ENCODE measurements at places on chromosomes 13 and 19.
A peak's percentile ranks its signal among the peaks of the same experiment; 100 is the strongest.

DNA sequence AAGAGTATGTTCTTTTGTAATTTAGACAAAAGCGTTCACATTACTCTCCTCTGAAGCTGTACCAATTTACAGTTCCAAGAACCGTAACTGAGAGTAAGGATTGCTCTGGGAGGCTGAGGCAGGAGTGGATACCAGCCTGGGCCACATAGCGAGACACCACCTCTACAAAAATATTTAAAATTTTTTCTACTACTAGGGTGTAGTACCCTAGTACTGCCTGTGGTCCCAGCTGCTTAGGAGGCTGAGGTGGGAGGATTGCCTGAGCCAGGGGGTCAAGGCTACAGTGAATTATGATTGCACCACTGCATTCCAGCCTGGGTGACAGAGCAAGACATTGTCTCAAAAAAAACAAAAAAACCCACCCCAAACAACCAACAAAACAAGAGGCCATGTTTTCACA is 12.1 kb upstream of the CYP2A6 start:
- no peak for DNase-seq

GRCh38 chr19:16139752-16140151 is 3.7 kb upstream of the HSH2D start:
- no peak for DNase-seq

DNA sequence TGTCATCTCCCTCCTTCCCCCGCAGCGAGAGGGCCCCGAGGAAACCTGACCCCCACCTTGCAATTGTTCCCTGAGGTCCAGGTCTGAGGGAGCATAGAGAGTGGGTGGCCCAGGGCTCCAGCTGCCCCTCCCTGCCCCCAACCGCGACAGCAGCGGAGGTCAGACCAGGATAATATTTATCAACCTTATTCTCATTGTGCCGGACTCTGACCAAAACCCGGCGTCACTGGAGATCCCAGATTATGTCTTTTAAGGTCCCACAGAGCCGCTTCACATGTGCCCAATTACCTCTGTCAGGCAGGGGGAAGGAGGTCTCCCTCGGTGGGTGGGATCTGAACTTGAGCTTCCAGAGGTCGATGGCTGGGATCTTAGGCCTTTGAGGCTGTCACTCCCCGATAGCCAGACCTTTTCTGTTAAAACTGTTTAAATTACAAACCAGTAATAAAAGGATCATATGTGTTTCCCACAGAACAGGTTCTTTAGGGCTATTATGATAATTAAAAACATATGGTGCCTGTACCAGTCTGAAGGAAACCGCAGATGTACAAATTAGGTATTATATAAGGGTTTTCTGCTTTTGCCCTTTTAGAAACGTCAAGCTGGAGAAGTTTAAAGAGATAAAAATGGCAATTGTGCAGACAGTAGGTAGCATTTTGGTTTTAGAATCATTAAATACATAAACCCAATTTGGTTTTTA is 195.5 kb downstream of the ZNF536 start:
- DNase-seq: no peak

DNA sequence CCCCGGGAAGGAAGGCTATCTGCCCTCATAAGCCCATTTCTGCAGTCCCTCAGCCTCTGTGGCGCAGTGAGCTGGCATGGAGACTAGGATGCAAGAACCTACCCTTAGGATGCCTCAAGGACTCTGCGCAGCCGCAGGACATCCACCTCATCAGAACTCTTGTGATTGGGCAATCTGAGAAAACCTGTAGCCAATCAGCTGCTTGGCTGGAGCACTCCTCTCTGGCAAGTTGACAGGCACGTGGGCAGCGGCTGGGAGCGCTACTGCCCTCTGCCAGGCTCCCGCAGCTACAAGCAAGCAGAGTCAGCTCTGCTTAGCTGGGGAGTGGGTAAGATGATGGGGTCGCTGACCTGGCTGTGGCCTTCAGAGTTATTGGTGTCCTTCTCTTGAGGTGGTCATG is 1.5 kb upstream of the ECSIT start:
- DNase-seq: peak; percentile 81

DNA sequence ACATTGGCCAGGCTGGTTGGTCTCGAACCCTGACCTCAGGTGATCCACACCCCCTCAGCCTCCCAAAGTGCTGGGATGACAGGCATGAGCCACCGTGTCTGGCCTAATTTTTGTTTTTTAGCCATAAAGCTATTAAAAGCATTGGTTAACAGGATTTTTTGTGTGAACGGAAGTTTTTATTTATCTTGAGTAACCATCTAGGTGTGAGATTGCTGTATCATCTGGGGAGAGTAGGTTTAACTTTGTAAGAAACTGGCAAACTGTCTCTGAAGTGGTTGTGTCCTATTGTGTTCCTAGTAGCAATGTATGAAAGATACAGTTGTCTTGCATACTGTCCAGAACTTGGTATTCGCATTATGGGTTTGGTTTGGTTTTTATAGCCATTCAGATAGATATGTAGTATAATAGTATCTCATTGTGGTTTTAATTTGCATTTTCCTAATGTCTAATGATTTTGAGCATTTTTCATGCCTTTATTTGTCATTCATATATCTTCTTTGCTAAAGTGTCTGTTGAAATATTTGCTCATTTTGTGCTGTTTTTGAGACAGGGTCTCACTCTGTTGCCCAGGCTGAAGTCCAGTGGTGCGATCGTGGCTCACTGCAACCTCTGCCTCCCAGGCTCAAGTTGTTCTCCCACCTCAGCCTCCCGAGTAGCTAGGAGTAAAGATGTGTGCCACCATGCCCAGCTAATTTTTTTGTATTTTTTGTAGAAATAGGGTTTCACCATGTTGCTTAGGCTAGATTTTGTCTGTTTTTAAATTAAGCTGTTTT is 13.5 kb upstream of the PLEKHF1 start:
- no peak for DNase-seq

DNA sequence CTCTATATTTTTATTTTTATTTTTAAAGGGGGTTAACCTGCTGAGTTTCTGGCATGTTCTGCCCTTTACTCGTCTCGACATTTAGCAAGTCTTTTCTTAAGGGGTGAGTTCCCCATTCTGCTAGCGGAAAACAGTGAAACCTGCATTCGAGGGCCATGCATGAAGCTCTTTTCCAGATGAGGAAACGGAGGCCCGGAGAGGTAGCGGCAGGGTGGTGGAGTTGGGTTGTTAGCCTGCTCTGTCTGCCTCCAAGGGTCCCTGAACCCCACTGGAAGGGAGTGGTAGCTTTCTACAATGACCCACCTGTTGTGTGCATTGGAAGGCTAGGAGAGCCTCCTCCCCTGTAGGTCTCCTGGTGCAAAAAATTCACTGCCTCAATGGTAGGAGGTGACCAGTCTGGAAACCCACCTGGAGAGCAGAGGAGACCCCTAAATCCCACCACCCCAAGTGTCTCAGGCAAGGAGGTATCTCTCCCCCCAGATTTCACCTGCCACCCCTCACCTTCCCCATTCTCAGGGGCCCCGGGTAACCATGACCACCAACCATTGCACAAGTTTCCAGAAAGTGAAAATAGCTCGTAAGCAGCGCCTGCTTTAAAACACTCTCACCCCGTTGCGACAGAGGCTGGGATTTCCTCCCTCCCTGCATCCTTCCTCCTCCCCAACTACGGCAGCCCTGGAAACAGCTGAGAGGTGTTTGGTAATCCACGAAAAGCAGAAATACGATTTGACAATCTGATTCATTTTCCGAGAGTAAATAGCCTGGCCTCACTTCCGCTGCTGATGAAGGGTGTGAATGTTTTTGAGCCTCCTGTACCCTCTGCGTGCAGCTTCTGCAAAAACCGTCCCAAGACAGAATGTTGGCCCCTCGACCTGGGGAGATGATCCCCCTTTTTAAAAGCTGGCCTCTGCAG is 3.5 kb downstream of the KLF2 start:
- DNase-seq: peak; percentile 84

Data from ureter (tissue), 1 donor.